ENCODE measurements at places on chromosomes 4 and X. TPM values are rescaled to one million over a fixed set of nuclear protein-coding genes. Genes with fewer than 3 reads are reported as not detected.

DNA sequence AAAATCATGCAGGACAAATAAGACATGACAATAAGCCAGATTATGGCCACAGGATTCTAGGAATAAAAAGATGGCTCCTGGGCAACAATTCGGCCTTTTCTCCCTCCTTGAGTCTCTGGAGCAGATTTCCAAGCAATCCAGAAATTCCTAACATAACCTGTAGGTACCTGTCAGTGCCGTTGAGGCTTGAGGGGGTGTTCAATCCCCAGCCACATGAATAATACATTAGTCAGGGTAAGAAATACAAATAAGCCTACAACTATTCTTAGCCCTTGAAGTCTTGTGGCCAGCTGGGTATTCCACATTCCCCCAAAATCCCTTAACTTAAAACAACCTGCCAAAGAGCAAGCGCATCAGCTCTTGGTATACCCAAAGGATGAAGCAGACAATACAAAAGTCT lies 9.7 kb downstream of the CXorf38 start:
- DNase-seq, result no peak
- no peaks in the 10 kb centered on the region for H3K27me3 ChIP-seq
- peaks cover 37% of the 10 kb centered on the region for H3K36me3 ChIP-seq

DNA sequence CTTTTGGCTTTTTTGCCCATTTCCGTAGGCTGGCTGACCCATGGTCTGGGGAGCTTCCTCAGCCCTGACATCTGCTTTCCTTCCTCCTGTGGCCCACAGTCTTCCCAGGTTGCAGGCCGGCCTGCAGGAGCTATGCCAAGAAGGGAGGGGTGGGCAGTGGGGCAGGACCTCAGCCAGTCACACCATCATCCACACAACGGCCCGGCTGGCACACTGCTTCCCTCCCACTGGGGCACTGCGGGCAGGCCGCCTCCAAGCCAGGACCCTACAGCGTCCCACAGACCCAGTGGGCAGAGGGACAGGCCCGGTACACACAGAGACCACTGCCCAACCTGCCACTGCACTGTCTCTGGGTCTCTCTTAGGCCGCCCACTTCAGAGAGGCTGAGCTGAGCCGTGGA lies 38.0 kb downstream of the CTBP1 start:
- no peaks in the 10 kb centered on the region for H3K36me3 ChIP-seq
- H3K27ac ChIP-seq, result no peak overlapping the region

DNA sequence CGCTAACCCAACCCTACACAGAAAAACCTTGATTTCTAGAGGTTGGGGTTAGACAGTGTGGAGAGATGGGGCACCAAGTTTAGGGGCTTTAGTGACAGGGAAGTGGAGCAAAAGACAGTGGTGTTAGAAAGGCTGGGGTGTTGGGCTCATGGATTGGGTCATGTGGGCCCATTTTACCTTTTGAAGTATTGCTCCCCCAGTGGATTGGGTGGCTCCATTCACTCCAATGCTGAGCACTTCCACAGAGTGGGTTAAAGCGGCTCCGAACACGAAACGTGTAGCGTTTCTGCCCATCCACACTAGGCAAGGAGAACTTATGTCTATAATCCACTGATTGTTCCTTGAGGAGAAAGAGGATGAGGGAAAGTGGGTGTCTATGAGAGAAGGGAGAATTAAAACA lies 2.3 kb downstream of the IL2RG start:
- no peak for DNase-seq
- H3K27me3 ChIP-seq, result peaks cover 6% of the 10 kb centered on the region
- H3K36me3 ChIP-seq, result peaks cover 25% of the 10 kb centered on the region
- peak overlapping the region; percentile 98 for H3K4me3 ChIP-seq
- peak overlapping the region; percentile 91 for H3K27ac ChIP-seq

GRCh38 chr4:72857216-72857615 lies 212.3 kb downstream of the COX18 start:
- no peak overlapping the region for H3K27ac ChIP-seq
- H3K36me3 ChIP-seq, result no peaks in the 10 kb centered on the region
- H3K4me3 ChIP-seq, result no peak overlapping the region
- no peaks in the 10 kb centered on the region for H3K4me1 ChIP-seq
- DNase-seq, result no peak

DNA sequence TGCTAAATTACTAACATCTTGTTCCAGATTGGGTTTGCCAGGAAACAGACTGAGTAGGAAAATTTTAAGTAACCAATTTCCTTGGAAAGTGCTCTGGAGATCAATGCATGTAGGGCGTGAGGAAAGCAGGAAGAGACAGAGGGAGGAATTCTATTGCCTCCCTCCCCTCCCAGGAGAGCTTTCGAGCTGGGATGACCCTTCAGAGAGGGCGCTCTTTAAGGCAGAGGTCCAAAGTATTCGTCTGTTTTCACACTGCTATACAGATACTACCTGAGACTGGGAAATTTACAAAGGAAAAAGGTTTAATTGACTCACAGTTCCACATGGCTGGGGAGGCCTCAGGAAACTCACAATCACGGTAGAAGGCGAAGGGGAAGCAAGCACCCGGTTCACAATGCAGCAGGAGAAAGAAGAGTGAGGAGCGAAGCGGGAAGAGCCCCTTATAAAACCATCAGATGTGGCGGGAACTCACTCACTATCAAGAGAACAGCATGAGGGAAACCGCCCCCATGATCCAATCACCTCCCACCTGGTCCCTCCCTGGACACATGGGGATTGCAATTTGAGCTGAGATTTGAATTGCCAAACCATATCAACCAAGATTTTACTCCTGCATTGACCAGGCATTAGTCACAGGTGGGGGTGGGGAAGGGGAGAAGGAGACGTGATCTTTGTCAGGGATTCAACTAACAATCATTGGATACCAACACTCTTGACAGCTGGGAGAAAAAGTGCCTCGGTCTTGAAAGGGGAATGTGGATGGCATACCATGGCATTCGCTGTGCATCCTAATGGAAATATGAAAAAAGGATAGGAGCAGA lies 63.8 kb downstream of the SLITRK2 start:
- H3K27me3 ChIP-seq, result no peaks in the 10 kb centered on the region
- H3K4me3 ChIP-seq, result no peak overlapping the region
- no peaks in the 10 kb centered on the region for H3K4me1 ChIP-seq
- no peaks in the 10 kb centered on the region for H3K36me3 ChIP-seq
- H3K27ac ChIP-seq, result no peak overlapping the region
- DNase-seq, result no peak

GRCh38 chrX:136210243-136210642 lies 41.0 kb downstream of the MAP7D3 start:
- H3K27me3 ChIP-seq, result no peaks in the 10 kb centered on the region
- H3K4me1 ChIP-seq, result no peaks in the 10 kb centered on the region
- no peak overlapping the region for H3K27ac ChIP-seq
- no peak overlapping the region for H3K4me3 ChIP-seq
- no peaks in the 10 kb centered on the region for H3K36me3 ChIP-seq

DNA sequence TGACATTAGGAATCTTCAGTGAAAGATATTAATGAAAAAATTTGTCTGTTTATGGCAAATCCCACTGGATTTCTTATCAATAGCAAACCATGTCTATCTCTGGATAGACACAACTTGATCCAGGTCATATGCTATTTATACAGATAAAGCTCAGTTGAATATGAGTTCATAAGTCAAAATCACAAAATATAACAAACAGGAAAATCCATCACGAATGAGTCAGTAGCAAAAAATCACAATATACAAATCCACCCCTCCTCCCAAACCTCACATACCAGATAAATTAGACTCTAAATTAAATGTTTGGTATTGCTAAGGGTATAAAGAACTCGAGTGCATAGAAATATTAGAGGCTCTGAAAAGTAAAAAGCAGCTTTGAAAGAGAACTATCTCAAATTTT lies 420.5 kb downstream of the TLL1 start:
- peaks cover 6% of the 10 kb centered on the region for H3K36me3 ChIP-seq
- H3K27me3 ChIP-seq, result no peaks in the 10 kb centered on the region
- no peak for DNase-seq
- no peak overlapping the region for H3K4me3 ChIP-seq
- H3K4me1 ChIP-seq, result no peaks in the 10 kb centered on the region

GRCh38 chr4:158769175-158769921 lies 522 bp downstream of the FNIP2 start:
- H3K4me1 ChIP-seq, result peaks cover 25% of the 10 kb centered on the region
- no peaks in the 10 kb centered on the region for H3K36me3 ChIP-seq
- DNase-seq, result peak; percentile 61
- H3K27ac ChIP-seq, result peak overlapping the region; percentile 93

GRCh38 chrX:132207996-132208395 lies 11.3 kb downstream of the RAP2C start:
- peaks cover 29% of the 10 kb centered on the region for H3K4me1 ChIP-seq
- no peak overlapping the region for H3K4me3 ChIP-seq
- H3K36me3 ChIP-seq, result no peaks in the 10 kb centered on the region

DNA sequence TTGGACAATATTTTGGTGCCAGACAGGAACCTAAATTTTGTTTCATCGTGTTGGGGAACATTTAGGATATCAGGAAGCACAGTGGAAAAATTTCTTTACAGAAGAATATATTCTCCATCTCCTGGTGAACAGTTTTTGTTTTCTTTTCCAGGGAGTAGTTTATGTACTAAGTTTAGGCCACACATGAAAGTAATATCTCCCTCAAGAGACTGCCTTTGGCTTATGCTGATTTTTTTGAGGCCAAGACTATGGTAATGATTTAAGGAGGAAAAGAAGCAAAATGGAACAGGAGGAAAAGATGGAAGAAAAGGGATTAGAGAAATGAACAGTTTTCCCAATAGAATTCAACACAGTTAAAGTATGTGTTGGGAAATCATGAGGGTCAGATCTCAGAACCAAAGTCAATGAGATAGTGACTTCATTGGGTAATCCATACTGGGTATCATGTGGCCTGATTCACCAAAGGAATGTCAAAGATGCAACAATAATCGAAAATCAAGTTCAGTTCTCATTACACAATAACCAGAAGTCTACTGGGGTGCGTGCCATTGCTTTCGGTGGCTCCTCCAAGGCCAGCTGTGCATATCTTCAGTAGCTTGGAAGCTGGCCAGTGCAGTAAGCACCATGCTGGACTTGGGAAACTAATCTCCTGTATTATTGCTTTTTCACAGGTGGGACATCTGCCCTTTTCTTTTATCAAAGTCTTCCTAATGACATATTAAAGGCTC lies 234.8 kb downstream of the COL25A1 start:
- no peak overlapping the region for H3K4me3 ChIP-seq
- no peak overlapping the region for H3K27ac ChIP-seq
- no peaks in the 10 kb centered on the region for H3K27me3 ChIP-seq
- H3K36me3 ChIP-seq, result no peaks in the 10 kb centered on the region
- DNase-seq, result no peak
- no peaks in the 10 kb centered on the region for H3K4me1 ChIP-seq

DNA sequence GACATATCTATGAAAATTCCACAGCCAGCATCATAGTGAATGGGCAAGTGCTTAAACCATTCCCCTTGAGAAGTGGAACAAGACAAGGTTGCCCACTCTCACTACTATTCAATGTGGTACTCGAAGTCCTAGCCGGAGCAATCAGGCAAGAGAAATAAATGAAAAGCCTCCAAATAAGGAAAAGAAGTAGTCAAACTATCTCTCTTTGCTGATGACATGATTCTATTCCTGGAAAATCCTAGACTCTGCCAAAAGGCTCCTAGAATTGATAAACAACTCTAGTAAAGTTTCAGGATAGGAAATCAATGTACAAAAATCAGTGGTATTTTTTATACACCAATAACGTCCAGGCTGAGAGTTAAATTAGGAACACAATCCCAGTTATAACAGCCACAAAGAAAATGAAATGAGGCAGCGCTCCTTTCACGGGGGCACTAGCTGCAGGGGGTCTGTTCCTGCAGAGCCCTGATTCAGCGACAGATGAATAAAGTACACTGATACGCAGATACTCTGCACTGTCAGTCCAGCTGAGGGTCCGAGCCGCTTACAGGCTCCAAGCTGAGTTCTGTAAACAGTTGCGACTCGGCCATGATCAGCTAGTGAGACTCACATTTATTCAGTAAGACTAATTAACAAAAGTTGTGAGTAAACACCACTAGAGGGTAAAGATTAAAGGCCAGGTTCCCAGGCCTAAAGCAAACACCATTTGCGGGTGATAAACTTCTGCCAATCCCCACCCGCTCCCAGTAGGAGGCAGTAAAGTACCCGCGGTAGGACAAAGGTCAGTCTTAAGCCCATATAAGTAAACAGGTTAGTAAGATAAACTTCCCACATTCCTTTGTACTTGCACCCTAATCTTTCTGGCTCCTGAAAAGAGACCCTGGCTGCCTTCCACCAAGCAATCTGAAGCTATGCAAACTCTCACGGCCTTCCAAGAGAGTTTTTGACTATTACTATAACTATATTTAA lies 290.6 kb upstream of the GRID2 start:
- no peaks in the 10 kb centered on the region for H3K27me3 ChIP-seq
- H3K4me3 ChIP-seq, result no peak overlapping the region
- no peak for DNase-seq
- no peaks in the 10 kb centered on the region for H3K36me3 ChIP-seq
- H3K27ac ChIP-seq, result no peak overlapping the region

DNA sequence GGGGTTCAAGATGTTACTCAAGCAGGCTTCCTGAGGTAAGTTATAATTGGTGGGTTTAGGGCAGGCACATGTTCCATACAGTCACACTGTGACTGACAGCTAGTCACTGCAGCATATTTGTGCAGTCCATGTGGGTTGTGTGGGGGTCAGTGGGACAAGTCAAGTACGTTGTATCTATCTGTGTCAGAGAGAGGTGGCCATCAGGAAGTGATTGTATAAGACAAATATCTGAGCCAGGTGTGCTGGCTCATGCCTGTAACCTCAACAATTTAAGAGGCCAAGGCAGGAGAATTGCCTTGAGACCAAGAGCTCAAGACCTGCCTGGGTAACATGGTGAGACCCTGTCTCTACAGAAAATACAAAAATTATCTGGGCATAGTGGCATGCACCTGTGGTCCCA lies 509.3 kb downstream of the CENPC start:
- no peaks in the 10 kb centered on the region for H3K36me3 ChIP-seq
- DNase-seq, result no peak
- H3K4me3 ChIP-seq, result no peak overlapping the region
- no peaks in the 10 kb centered on the region for H3K4me1 ChIP-seq

DNA sequence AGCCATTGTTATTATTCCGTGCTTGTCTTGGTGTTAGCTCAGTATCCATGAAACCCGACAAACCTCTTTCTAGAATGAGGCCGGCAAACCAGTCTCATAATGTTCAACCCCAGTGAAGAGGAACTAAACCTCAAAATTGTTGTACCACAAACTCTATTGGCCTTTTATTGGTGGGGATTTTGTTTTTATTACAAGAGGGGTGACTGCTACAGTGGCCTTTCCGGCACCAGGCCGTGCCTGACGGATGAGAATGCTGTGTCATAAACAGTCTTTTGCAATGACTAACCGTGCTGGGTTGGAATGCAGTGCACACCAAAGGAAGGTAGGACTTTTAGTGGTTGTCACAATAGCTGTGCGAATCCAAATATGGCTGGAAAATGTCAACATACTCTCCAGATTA lies 60.8 kb downstream of the SHROOM2 start:
- DNase-seq, result no peak
- peaks cover 5% of the 10 kb centered on the region for H3K27me3 ChIP-seq
- H3K27ac ChIP-seq, result no peak overlapping the region
- no peaks in the 10 kb centered on the region for H3K4me1 ChIP-seq
- H3K4me3 ChIP-seq, result no peak overlapping the region

GRCh38 chr4:78155616-78156105 lies 98.5 kb downstream of the FRAS1 start:
- H3K4me3 ChIP-seq, result no peak overlapping the region
- no peak for DNase-seq
- H3K4me1 ChIP-seq, result no peaks in the 10 kb centered on the region
- no peak overlapping the region for H3K27ac ChIP-seq

- H3K4me1 ChIP-seq, result no peaks in the 10 kb centered on the region
- H3K27me3 ChIP-seq, result no peaks in the 10 kb centered on the region
- no peak for DNase-seq
- no peak overlapping the region for H3K4me3 ChIP-seq
Observed at GRCh38 chr4:186882293-186882692, 158.6 kb upstream of the FAT1 start.

Gene WDR19
- total RNA-seq, result 10.6 TPM

Gene MSX1
- total RNA-seq, result 0.24 TPM

Gene HPGDS
- not detected for total RNA-seq

Gene NMU
- not detected for total RNA-seq

Gene ERAS
- total RNA-seq, result not detected

Gene TMEM128
- total RNA-seq, result 21.2 TPM

Gene SUPT20HL2
- total RNA-seq, result not detected
